ENCODE measurements at places on chromosomes 6 and 20.

- no peaks in the 10 kb centered on the region for H3K36me3 ChIP-seq
- no peaks in the 10 kb centered on the region for H3K27me3 ChIP-seq
- no peak overlapping the region for H3K27ac ChIP-seq
- no peak overlapping the region for H3K4me3 ChIP-seq
- DNase-seq = no peak
- no peaks in the 10 kb centered on the region for H3K4me1 ChIP-seq
Measured at GRCh38 chr20:54633374-54634355, 158.3 kb downstream of the DOK5 start.

- no peak overlapping the region for H3K27ac ChIP-seq
- H3K36me3 ChIP-seq = no peaks in the 10 kb centered on the region
- no peaks in the 10 kb centered on the region for H3K4me1 ChIP-seq
- no peak overlapping the region for H3K4me3 ChIP-seq
- DNase-seq = no peak
- peaks cover 3% of the 10 kb centered on the region for H3K27me3 ChIP-seq
Measured at GRCh38 chr6:70186461-70186860, 116.4 kb downstream of the COL9A1 start.

DNA sequence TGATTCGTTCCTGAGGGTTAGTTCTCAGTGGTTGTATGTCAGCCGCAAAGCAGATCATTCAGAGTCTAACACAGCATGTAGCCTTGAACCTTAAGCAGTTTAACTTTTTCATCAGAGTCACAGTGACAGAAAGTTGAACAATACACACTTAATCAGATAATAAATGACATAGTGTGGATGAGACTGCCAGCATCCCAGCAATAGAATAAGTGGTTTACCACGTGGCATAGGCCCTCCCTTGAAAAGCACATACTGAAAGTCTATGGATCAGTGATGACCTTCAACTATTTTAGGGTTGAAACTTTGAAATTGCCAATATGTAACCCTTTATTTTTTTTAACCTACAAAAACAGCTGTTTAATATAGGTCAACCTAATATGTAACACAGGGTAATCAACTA, 265.3 kb downstream of the ARHGAP18 start:
- H3K27ac ChIP-seq = no peak overlapping the region
- H3K36me3 ChIP-seq = peaks cover 2% of the 10 kb centered on the region
- peaks cover 7% of the 10 kb centered on the region for H3K27me3 ChIP-seq
- no peak for DNase-seq
- no peak overlapping the region for H3K4me3 ChIP-seq

GRCh38 chr20:36808317-36809257, 35.0 kb upstream of the DSN1 start:
- no peaks in the 10 kb centered on the region for H3K27me3 ChIP-seq
- DNase-seq = peak; percentile 81
- peaks cover 4% of the 10 kb centered on the region for H3K4me1 ChIP-seq
- no peak overlapping the region for H3K27ac ChIP-seq
- no peaks in the 10 kb centered on the region for H3K36me3 ChIP-seq
- H3K4me3 ChIP-seq = no peak overlapping the region

GRCh38 chr6:77962070-77962469, 309.2 kb downstream of the MEI4 start:
- no peak for DNase-seq
- H3K36me3 ChIP-seq = no peaks in the 10 kb centered on the region
- no peaks in the 10 kb centered on the region for H3K27me3 ChIP-seq

GRCh38 chr20:64163776-64164122, 503 bp upstream of the MYT1 start:
- DNase-seq = no peak
- no peak overlapping the region for H3K27ac ChIP-seq
- no peaks in the 10 kb centered on the region for H3K4me1 ChIP-seq
- peaks cover 39% of the 10 kb centered on the region for H3K27me3 ChIP-seq

DNA sequence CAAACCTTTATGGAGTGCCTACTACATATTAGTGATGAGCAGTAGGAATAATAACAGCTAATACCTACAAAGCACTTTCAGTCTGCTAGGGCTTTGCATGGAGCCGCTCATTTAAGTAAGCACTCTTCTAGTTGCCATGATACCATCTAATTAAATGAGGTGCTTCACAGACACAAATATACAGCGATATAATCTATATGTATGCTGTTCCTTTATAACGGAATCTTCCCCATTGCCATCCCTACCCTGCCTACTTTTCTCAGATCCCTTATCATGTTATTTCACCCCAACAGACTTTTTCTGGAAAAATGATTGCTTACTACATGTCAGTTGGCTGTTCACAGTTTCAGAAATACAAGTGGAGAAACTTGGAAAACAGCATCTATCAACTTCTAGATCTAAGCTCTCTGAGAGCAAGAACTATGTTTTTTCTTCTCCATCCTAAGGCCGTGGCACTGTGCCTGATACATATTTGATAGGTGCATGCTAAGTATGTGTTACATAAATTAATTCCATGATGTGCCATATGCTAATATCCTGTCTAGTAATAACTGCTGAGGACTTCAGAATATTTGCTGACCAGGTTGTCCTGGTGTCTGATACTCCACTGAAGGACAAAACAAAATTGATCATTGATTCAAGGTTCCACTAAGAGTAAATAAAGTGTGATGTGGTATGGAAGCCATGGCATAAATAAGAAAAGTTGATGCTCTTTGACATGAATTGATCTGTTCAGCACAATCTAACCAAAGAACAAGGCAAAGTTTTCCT, 124.6 kb downstream of the GMPR start:
- no peaks in the 10 kb centered on the region for H3K27me3 ChIP-seq
- no peak overlapping the region for H3K4me3 ChIP-seq
- H3K27ac ChIP-seq = no peak overlapping the region
- no peak for DNase-seq
- no peaks in the 10 kb centered on the region for H3K4me1 ChIP-seq
- H3K36me3 ChIP-seq = peaks cover 2% of the 10 kb centered on the region

DNA sequence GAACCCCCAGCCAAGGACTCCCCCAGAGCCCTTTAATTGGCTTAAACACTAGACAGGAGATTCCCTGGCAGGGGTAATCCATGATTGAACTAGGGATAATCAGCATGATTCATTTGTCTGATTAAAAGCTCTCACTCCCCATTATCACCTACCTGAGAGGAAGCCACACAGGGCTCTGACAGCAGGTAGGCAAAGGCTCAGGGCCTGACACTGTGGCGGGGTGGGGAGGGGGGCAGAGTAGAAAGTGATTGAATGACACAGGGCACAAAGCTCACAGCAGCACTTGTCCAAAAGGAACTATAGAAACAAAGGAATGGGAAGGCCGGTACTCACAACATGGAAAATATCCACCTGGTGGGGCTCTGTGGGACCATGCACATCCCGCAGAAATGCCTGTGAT, 231.6 kb downstream of the MAFB start:
- H3K36me3 ChIP-seq = no peaks in the 10 kb centered on the region
- DNase-seq = no peak
- no peak overlapping the region for H3K4me3 ChIP-seq

DNA sequence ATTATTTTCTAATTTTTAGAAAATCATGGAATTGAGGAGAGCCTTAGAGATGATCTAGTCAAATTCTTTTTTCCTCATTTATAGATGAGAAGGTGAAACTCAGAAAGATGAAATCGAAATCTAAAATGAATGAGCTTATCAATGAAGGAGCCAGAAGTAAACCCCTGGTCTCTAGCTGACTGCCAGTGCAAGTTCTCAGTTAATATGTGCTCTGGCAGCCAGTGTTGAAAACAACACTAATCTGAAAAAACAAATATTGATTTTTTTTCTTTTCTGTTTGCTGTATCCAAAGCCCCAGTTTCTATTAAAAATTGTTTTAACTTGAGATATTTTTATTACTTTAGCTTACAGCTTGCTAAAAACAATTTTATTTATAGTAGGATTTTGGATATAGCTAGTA, 21.5 kb upstream of the PBOV1 start:
- no peaks in the 10 kb centered on the region for H3K4me1 ChIP-seq
- no peak overlapping the region for H3K4me3 ChIP-seq
- H3K27me3 ChIP-seq = peaks cover 20% of the 10 kb centered on the region
- no peaks in the 10 kb centered on the region for H3K36me3 ChIP-seq
- no peak overlapping the region for H3K27ac ChIP-seq
- DNase-seq = no peak

GRCh38 chr20:64184795-64185194, 20.5 kb downstream of the MYT1 start:
- DNase-seq = peak; percentile 42
- peaks cover 7% of the 10 kb centered on the region for H3K27me3 ChIP-seq
- H3K36me3 ChIP-seq = peaks cover 3% of the 10 kb centered on the region
- H3K27ac ChIP-seq = peak overlapping the region; percentile 45
- H3K4me3 ChIP-seq = no peak overlapping the region

GRCh38 chr6:165568326-165568725, 94.7 kb downstream of the PDE10A start:
- H3K27ac ChIP-seq = no peak overlapping the region
- no peaks in the 10 kb centered on the region for H3K27me3 ChIP-seq

GRCh38 chr6:69593706-69594105, 203.1 kb downstream of the LMBRD1 start:
- no peak for DNase-seq
- H3K4me3 ChIP-seq = no peak overlapping the region

GRCh38 chr20:2814076-2814475, 711 bp upstream of the C20orf141 start:
- H3K27me3 ChIP-seq = peaks cover 41% of the 10 kb centered on the region
- DNase-seq = no peak
- H3K36me3 ChIP-seq = no peaks in the 10 kb centered on the region
- H3K4me3 ChIP-seq = no peak overlapping the region

- no peak overlapping the region for H3K27ac ChIP-seq
- H3K4me1 ChIP-seq = peaks cover 71% of the 10 kb centered on the region
- no peak for DNase-seq
- peaks cover 48% of the 10 kb centered on the region for H3K36me3 ChIP-seq
Measured at GRCh38 chr6:11370191-11371018, 137.9 kb upstream of the NEDD9 start.

GRCh38 chr6:4316867-4317400, 181.6 kb upstream of the ECI2 start:
- H3K36me3 ChIP-seq = no peaks in the 10 kb centered on the region
- no peaks in the 10 kb centered on the region for H3K4me1 ChIP-seq
- H3K27me3 ChIP-seq = peaks cover 13% of the 10 kb centered on the region
- no peak overlapping the region for H3K27ac ChIP-seq
- DNase-seq = no peak

- no peak for DNase-seq
- peaks cover 5% of the 10 kb centered on the region for H3K27me3 ChIP-seq
- H3K36me3 ChIP-seq = peaks cover 12% of the 10 kb centered on the region
- H3K27ac ChIP-seq = peak overlapping the region; percentile 92
- H3K4me3 ChIP-seq = no peak overlapping the region
Measured at GRCh38 chr20:4369119-4369797, 352.5 kb upstream of the PRND start.

DNA sequence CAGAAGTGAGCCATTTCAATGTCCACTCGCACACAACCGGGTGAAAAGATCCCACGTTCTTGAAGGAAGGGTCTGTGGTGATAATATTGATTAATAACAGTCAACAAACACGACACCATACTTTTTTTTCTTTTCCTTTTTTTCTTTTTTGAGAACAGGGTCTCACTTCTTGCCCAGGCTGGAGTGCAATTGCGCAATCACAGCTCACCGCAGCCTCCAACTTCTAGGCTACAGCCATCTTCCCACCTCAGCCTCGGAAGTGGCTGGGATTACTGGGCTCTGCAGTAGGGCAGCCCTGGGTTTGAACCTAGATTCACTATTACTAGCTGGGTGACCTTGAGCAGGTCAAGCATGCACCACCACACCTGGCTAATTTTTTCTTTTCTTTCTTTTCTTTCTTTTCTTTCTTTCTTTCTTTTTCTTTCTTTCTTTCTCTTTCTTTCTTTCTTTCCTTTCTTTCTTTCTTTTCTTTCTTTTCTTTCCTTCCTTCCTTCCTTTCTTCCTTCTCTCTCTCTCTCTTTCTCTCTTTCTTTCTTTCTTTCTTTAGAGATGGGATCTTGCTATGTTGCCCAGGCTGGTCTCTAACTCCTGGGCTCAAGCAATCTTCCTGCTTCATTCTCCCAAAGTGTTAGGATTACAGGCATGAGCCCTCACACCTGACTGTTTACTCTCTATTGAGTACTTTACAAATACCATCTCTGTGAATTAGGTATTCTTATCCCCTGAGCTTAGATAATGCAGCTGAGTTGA, 123.9 kb downstream of the SNX5 start:
- peak overlapping the region; percentile 86 for H3K27ac ChIP-seq
- peaks cover 61% of the 10 kb centered on the region for H3K4me1 ChIP-seq
- no peak overlapping the region for H3K4me3 ChIP-seq
- H3K27me3 ChIP-seq = peaks cover 9% of the 10 kb centered on the region
- peaks cover 3% of the 10 kb centered on the region for H3K36me3 ChIP-seq
- no peak for DNase-seq
